ENCODE measurements at places on chromosomes 13 and 19.
A peak's percentile ranks its signal among the peaks of the same experiment; 100 is the strongest.

GRCh38 chr13:77544758-77545338, 9.3 kb downstream of the SCEL start:
- no peak for DNase-seq

GRCh38 chr19:40298026-40298425, 12.9 kb upstream of the AKT2 start:
- no peak for DNase-seq

GRCh38 chr13:95536632-95537241, 15.8 kb upstream of the CLDN10 start:
- DNase-seq = no peak

DNA sequence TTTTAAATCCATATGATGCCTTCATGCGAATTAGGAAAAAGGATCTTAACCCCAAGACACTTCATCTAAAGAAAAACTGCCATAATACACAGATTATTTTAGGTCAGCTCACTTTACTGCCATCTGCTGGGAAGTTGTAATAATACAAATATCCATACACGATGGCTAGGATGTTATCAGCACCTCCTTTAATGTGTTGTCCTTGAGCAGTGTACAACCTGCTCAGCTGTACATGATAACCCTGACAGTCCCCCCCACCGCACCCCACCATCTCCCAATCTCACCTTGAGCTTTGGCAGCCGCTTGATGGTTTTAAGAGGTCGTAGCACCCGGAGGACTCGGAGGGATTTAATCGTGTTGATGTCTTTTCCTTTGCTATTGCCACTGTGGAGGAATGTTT, 112.2 kb downstream of the IER2 start:
- DNase-seq = no peak

DNA sequence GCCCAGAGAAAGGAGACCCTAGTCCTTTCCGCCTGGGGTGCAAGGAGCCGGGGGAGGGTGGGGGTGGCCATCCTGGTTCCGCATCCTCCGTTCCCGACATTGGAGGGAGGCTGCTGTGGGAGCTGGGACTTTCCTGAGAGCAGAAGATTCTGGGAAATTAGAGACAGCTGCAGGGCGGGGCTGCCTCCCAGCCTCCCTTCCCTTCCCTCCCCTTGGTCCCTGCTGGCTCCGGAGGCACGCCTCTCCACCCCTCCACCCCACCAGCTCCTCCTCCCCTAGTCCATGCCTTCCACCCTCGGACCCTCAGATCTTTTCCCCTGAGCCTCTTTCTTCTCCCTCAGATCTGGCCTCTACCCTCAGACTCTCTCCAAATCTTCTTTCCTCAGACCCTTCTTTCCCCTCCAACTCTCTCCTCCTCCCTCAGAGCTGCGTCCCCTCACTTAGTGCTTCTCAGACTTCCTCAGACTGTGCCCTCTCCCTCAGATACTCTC, 3.1 kb upstream of the BCL3 start:
- DNase-seq = no peak

GRCh38 chr13:34545461-34545860, 396.6 kb upstream of the NBEA start:
- no peak for DNase-seq

DNA sequence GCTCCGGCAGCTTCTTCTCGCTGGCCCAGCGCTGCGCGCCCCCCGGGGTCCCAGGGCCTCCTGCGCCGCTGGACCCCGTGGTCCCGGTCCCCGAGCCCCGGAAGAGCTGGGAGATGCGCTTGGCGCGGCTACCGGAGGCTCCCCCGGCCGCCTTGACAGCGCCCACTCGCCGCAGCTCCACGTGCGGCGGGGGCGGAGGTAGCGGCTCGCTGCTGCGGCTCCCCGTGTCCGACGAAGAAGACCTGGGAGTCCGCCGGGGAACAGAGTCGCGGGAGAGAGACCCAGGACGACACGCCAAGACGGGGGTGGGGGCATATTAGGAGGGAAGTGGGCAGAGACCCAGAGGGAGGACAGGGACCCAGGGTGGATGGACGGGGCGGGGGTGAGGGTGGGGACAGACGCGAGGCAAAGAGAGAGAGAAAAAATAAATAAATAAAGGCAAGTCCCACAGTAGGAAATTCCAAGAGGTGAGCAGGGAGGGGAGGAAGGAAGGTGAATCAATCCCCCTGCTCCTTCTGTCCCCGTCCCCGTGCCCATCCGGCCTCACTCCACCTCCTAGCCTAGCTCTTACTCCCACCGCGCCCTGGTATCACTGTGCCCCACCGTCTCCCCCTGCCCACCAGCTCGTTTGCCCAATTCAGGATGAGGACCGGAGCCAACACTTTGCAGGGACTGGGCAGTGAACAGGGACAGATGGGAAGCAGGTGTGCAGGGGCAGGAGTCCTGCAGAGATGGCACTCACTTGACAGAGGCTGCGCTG, 826 bp downstream of the RASIP1 start:
- no peak for DNase-seq

DNA sequence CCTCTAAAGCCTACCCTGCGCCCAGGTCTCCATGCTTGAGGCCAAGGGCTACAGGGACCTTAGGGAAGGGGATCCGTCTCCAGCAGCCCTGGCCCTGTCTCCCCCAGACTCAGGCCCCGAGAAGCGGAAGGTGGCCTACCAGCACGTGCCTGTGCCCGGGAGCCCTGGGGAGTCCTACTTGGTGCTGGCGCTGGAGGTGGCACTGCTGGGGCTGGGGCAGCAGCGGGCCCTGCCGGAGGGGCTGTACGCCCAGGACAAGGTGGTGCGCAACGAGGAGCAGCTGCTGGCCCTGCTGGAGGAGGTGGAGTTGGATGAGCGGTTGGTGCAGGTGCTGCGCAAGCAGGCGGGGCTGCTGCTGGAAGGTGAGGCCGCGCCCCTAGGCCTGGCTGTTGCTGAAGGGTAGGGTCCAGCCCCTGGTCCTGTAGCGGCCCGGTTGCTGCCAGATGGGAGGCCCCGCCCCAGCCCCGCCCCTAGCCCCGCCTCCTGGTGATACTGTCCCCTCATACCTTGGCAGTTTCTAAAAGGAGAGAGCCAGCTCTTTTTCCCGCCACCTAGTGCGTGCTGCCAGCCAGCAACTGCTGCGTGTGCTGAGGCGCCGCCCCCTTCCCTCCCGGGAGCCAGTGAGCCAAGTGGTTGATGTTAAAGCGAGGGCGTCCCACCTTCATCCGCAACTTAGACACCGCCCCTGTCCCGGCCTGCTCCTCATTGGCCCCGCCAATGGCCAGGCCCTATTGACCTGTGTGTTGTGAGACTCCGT, 22.6 kb downstream of the ZSWIM4 start:
- DNase-seq = peak; percentile 77

Data from NCI-H187 (cell line).